ENCODE measurements at places on chromosomes 3 and 15.

DNA sequence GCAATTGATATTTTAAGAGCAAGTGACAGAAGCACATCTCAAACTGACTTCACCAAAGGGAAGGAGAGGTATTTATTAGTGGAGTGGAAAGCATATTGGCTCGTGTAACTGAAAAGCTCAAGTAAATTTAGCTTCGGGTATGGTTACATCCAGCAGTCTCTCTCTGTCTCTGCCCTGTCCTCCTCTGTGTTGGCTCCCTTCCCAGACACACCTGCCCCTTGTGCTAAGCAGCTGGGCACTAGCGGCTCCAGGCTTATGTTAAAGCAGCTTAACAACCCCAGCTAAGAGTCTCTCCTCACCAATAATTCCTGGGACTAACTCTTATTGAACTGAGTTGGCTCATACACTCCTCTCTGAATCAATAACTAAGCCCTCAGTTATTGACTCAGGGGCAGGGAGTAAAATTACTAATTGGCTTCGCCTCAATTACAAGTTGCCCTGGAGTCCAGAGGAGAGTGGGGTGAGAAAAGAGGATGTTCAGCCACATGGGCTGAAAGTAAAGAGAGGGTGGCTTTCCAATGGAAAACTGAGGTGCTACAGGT is 12.8 kb upstream of the SH3BP5 start:
- DNase-seq: no peak

DNA sequence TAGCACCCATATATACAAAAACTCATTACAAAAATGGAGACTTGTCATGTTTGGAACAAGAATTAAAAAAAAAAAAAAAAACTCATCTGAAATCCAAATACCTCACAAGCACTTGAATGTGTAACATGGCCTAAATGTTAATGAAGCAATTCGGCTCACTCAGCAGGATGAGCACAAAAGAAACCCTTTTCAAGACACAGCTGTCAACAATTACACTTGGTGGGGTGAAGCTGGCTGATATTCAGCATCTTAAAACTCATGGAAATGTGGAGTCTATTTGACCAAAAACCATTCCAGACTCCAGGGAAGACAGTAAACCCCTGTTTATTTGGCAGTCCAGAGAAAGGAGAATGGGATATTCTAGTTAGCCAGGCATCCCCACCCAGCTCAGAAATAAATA is 205.4 kb upstream of the TSC22D2 start:
- no peak for DNase-seq

GRCh38 chr3:66297900-66298299 is 77.1 kb downstream of the SLC25A26 start:
- no peak for DNase-seq

DNA sequence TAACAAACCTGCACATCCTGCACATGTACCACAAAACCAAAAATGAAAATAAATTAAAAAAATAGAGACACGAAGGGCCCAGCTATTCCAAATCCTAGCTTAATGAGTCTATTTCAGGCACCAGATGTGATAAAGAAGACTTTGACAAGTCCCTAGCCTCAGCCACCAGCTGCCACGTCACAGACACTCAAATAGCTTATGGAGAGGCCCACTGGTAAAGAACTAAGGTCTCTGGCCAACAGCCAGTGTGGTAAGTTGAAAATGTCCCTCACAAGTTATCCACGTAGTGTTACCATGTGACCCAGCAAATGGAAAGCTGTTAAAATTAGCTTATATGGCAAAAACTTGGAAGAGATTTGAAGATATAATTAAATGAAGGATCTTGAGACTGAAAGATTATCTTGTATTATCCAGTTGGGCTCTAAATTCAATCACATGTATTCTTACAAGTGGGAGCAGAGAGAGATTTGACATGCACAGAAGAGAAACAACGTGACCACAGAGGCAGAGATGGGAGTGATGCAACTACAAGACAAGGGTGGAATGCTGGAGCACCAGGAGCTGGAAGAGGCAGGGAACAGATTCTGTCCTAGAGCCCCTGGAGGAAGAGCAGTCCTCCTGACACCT is 10.9 kb downstream of the ACSBG1 start:
- DNase-seq: no peak

GRCh38 chr15:39429898-39430357 is 151.0 kb upstream of the THBS1 start:
- DNase-seq: no peak

DNA sequence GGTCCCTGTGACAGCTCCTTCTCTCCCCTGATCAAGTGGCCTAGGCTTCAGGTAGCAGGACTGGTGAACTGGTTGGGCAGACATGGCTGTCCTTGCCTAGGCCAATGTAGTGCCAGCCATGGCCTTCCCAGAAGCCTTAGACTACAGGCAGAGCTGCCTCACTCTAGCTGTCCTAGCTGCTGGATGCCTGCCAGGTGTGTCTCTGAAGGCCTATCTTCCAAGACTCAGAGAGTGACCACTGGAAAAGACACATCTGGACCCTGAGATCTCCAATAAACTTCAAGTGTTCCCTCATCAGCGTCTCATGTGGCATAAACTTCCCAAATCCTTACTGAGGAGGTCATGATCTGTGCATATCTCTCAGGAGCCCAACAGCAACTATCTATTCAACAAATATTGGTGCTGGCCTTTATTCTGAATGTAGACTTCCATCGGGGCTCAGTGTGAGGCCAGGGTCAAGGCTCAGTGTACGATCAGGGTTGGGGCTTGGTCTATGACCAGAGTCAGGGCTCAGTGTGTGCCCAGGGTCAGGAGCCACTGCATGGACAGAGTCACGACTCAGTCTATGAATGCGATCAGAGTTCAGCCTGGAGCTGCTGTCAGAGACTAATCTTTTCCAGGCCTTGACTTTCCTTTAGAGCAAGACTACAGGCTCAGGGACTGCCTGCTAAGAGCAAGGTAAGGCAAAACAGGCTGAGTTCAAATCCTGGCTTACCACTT is 36.5 kb upstream of the INSYN1 start:
- no peak for DNase-seq

DNA sequence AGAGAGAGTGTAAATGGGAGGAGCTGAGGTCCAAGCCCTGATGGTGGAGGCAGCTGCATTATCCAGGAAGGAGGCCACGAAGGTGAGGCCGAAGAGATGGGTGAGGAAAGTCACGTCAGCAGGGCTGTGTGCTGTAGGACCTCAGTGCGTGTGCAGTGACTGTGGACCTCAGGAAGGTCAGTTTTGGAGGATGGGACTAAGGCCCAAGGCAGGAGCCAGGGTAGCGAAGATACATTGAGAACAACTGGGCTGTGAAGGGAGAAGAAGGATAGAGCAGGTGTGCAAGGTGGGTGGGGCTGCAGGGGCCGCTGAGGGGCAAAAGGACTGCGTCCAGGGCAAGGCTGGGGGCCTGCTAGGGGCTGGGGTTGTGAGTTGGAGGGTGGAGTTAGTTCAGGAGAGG is 4.9 kb downstream of the KLHL40 start:
- no peak for DNase-seq

DNA sequence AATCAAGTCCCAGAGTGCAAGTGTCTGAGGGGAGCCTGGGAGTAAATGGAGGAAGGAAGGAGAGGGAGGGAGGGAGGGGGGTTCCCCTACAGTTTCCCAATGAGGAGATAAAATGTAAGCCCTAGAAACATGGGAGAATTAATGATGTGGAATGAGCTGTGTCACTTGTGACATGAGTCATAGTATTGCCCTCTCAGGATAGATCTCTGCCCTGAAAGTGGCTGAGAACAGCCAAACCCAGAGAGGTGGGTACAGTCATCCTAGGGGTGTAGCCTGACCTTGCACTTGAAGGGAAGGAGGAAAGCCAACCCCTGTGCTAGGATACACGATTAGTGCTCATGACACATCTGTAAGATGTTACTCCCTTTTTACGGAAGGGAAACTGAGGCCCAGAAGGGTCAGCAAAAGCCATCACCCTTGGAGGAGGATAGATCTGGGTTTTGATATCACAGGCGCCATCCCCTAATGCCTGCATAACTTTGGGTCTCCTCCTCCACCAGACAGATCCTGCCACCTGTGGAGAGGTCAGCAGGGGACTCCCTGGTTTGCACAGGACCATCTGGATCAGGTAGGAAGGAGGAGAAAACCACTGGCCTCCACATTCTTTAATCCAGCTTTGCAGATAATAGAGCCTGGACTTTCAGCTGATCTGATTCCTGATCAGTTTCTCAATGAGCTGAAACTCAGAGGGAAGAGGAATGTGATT is 23.1 kb upstream of the USP3 start:
- DNase-seq: no peak

DNA sequence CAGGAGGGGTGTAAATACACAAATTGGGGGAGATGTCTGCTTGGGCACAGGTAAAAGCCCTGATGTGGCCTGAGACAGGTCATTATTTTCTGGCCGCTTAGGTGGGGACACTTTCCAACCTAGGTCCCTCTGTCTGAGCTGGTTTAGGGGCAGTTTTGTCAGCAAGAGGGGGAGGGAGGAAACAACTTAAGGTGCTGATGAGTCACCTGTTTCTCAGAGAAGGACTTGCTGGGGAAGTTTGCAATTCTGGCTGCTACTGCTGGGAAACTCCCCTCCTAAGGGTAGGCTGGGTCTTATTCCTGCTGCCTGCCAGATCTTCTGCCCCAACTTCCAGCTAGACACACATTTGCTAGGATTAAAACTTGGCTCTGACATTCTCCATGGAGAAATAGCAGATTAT is 4.8 kb upstream of the RHOV start:
- no peak for DNase-seq

DNA sequence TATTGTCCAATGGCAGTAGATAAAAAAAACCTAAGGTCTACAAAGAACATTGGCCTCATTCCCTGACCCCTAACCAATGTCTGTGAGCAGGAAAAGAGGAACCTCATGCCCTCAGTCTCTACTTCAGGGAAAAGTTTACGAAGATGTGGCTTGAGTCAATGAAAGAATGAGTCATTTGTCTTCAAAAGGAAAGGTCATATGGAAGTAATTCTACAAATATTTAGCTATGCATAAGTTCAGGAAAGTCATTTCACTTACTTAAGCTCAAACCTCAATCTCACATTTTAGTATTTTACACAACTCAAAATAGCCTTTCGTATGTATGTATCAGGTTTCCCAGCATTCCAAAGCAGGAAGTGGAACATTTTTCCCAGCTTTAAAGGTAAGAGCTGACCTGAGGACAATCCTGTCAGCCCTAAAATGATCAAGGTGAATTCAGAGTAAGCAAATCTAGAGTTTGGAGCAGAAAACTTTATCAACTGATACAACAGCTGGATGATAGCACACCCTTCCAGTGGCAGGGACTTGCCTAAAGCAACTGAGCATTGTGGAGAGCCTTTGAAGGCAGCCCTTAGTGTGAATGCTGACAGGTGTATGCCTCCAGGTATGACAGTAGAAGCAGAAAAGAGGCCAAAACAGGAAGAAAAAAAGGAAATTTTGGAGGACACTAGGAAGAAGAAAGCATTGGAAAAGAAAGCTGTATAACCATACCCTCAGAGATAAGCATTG is 53.9 kb upstream of the ACKR4 start:
- no peak for DNase-seq

DNA sequence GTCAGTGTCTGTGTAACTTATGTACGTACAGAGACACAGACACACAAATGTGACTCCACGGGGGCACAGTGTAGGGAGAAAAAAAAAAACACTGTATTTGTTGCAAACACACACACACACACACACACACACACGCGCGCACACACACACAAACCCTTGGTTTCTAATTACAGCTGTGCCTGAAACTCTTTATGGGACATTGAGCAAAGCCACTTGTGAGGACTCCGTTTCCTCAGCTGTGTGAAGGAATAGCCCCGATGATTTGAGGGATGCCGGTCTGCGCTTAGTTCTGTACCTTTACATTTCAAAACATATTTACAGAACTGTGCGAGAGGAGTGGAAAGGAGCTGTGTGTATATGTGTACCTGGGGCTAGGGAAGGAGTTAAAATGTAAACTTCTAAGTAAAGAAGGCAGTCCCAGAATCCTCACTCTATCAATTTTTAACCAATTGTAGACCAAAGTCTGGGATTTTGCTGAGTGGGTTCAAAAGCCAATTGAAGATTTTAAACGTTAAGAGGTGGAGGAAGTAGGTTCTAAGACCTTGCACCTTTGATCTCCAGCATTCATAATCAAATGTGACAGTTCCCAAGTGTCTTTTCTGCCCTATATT is 5.3 kb upstream of the BCL6 start:
- no peak for DNase-seq

DNA sequence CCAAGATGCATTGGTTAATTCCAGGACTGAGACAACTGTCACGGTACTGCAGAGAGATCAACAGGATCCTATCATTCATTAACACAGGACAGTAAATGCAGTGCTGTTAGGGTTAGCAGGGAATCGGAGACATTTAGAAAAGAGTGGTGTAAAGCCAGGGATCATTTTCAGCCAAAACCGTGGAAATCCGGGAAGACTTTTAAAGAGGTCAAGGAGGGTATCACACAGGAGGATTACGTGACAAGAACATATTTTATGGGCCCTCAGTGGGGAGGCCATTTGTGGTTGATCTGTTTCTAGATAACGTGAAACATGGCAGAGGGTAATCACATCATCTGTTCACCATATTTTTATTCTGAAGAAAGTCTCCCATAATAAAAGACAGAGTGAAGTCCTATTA is 216.1 kb downstream of the PTPRG start:
- no peak for DNase-seq

DNA sequence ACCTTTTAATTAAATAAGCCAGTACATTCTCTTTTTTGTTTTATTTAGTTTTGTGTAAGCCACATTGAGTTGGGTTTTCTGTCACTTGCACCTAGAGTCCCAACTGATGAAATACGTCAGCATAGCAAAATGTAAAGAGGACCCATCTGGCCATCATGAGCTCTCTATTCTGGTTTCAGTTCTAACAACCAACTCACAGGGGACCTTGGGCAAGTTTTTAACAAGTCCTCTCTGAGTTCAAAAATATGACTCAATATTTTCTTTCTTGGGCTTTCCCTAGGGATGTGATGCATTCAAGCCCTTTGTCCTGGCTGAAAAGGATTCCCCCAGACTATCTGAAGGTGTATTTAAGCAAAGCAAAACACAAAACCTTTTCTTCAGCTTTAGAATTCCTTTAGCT is 32.9 kb downstream of the PLCH1 start:
- no peak for DNase-seq

GRCh38 chr3:72633121-72633520 is 215.1 kb downstream of the SHQ1 start:
- no peak for DNase-seq

GRCh38 chr3:63869940-63870614 is 6.4 kb downstream of the ATXN7 start:
- DNase-seq: no peak

- DNase-seq: no peak
Measured at GRCh38 chr3:16455001-16455400, 58.5 kb downstream of the RFTN1 start.
